NCI-H1436 (cell line): ENCODE measurements at places on chromosomes 5 and 9.
A peak's percentile ranks its signal among the peaks of the same experiment; 100 is the strongest.

DNA sequence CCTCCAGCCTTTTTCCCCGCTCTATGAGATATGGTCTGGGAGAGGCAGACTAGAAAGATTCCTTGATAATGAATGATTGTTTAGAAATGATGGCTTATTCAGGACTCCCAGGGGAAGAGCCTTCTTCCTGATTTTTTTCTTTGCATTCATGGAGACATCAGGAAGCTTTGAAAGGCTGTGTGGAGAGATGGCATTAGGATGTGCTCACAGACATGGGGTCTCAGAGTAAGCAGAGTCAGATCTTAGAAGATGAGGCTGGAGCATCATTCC is 37.1 kb downstream of the PPARGC1B start:
- no peak for DNase-seq

- DNase-seq = no peak
Observed at GRCh38 chr5:150918613-150919012, 13.8 kb upstream of the ZNF300 start.

- no peak for DNase-seq
Observed at GRCh38 chr5:56561-57290, 35.2 kb upstream of the PLEKHG4B start.

DNA sequence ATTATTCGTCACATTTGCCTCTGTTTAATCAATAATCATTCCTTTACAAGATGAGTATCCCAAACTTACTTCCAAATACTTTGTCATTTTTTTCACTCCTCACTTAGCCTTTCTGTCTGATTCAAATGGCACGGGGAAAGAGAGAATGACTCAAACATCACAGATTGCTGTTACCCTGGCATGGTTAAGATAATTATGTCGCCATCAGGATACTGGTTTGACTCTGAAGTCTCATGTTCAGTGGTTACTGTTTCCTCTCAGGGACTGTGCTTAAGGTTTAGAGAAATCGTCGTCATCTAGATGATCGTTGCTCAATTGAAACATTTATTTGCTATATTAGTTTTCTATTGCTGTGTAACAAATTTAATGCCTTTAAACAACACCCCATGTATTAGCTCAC is 45.2 kb upstream of the RAD23B start:
- DNase-seq = no peak

DNA sequence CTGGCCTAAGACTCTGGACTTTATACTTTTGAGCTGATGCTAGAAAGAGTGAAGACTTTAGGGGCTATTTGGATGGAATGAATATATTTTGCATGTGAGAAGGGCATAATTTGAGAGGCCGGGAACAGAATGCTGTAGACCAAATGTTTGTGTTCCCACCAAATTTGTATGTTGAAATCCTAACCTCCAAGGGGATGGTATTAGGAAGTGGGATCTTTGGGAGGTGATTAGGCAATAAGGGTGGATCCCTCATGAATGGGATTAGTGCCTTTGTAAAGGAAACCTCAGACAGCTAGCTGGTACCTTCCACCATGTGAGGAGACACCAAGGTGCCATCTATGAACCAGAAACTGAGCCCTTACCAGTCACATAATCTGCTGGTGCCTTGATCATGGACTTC is 165.1 kb upstream of the S1PR3 start:
- DNase-seq = no peak

DNA sequence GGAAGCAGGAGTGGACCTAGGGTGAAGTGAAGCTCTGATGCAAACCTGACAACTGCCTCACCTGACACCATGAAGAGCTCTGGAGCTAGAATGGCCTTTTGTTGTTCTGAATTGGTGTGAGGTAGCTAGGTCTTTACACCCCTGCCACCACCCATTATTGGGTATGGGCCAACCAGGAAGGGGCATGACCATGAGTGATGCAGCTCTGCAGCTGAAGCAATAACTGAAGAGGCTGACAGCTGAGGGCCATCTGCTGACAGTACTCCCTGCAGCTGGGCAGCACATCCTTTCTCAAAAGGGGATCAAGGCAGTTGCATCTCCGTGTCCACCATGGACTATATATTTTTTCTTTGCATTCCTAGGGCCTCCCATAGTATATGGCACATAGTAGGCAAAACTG is 87.0 kb upstream of the TLE1 start:
- DNase-seq = peak; percentile 16

DNA sequence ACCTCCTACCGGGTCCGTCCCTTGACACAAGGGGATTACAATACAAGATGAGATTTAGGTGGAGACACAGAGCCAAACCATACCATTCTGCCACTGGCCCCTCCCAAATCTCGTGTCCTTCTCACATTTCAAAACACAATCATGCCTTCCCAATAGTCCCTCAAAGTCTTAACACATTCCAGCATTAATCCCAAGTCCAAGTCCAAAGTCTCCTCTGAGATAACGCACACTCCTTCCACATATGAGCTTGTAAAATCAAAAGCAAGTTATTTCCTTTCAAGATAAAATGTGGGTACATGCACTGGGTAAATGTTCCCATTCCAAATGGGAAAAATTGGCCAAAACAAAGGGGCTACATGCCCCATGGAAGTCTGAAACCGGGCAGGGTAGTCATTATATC is 463.9 kb upstream of the CDH9 start:
- no peak for DNase-seq

- no peak for DNase-seq
Observed at GRCh38 chr5:11853140-11853539, 51.1 kb downstream of the CTNND2 start.
